ENCODE measurements at places on chromosomes 11 and 22. TPM values are rescaled to one million over a fixed set of nuclear protein-coding genes. Genes with fewer than 3 reads are reported as not detected.

The DEAF1 gene
- 40.1 TPM for total RNA-seq

The RCN1 gene
- total RNA-seq: 24.5 TPM

The C11orf91 gene
- total RNA-seq: not detected

GRCh38 chr11:18540207-18541009 is 13.7 kb upstream of the TSG101 start:
- DNase-seq: no peak

DNA sequence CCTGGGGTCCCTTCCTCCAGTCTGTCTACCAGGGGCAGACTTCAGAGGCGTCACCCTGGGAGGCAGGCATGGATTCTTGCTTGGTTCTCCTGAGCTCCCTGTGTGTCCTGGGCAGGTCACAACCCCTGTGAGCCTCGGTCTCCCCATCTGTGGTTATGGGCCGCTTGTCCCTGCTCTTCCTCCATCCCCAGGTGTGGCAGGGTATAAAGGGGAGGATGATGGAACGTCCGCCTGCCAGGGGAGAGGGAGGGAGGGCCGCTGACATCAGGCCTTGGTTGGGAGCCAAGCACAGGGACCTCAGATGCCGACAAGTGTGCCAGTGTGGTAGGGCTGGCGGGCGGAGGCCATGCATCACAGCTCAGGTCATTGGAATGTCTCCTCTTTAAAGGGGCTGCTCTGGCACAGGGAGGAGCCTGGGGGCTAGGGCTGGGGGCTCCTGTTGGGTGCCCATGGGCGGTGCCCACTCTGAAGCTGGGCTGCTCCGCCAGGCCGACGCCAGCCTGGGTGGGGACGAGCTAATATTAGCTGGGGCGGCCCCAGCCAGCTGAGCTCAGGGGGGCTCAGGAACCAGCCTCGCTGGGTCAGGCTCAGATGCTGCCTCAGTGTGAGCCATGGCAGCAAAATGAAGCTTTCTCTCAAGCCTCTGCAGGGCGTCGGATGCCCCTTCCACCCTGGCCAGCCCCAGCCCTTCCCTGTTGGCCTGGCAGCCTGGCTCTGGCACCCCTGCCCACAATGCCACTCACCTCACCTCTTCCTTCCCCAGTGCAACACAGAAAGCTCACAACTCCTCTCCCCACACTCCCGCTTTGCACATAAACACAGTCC is 12.8 kb downstream of the KCNC1 start:
- DNase-seq: no peak

DNA sequence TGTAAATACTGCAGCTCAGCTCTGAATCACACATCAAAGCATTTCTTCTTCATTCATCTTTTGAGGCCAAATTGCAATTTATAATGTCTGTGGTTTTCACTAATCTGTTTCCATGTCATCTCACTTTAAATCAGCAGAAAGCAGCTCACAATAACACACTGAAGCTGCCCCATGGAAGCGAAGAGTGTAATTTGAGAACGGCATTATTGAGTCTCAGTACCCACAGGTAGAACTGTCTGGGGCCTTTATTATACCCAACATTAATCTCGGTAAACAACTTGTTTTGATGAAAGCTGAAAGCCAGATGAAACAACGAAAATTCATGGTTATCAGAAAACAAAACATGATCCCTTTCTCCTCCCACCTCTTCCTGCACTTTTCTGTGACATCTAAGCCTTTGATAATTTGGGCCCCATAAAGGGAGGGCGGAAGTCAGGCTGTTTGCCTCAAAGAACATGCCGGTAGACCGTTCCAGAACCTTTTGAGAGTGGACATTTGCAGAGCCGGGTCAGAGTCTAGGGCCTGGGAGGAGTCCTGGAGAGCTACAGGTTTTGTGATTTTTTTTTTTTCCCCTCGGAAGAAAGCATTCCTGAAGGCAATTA is 68.2 kb upstream of the SESN3 start:
- no peak for DNase-seq

DNA sequence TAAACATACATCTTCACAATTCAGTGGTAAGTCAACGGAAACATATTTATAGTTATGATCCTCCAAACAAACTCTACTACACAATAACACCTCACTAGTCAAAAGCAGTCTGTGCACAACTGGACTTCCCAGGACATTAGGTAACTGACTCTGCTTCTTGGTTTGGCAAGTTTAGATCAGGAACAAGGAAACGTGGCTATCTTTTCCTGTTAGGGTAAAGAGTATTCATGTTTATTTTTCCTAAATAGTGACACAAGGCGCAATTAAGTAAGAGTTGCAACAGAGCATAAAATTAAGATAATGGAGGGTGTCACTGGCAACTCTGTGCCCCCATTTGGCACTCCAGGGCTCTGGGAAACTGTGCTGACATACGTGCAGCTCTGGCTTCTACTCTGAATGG is 70.2 kb upstream of the TP53AIP1 start:
- no peak for DNase-seq

DNA sequence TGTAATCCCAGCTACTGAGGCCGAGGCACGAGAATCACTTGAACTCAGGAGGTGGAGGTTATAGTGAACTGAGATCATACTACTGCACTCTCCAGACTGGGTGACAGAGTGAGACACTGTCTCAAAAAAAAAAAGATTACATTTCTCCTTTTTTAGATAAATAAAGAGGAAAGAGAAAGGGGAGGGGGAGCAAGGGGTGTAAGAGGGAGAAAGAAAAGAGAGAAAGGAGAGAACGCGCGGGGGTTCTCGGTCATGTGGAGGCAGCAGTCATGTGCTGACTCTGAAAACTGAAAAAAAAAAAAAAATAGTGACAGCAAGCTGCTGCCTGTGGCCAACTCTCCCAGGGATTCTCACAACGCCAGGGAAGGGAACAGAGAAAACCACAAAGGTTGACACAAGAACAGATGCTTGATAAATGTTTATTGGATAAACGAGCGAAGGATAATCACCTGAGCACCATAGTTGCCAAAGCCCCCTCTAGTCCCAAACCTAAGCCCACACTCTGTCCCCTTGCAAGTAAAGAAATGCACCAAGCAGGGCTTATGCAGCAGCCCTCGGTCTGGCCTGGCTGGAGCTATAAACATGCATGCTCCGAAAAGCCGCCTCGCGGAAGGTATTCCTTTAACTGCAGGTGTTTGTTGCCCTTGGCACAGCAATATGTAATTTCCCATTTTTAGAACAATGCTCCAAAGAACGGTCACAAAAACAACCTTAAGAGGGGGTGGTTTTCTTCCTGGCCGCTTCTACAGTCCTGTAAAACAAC is 14.5 kb downstream of the SCGB1A1 start:
- no peak for DNase-seq

GRCh38 chr22:20027966-20028854 is 7.3 kb downstream of the TANGO2 start:
- no peak for DNase-seq

DNA sequence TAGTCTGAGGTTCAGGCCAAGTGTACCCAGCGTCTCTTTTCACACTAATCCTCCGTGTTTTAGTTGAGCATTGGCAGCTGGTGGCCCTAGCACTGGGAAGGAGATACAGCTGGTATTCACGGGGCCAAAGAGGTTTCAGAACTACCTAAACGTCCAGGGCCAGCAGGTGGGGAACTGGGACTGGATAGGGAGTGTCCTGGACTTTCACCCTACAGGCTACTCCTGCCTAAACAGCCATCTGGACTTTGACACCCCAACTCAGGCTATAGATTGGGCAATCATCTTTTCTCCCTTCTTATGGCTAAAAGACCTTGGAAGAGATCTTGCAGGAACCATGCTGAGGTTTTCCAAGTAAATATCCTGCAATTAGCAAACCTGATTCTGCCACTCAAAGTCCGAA is 2.8 kb downstream of the SPON1 start:
- DNase-seq: no peak

- DNase-seq: no peak
Measured at GRCh38 chr11:45278714-45279113, 7.4 kb downstream of the SYT13 start.

- no peak for DNase-seq
Measured at GRCh38 chr11:69550846-69551245, 69.4 kb downstream of the LINC01488 start.

DNA sequence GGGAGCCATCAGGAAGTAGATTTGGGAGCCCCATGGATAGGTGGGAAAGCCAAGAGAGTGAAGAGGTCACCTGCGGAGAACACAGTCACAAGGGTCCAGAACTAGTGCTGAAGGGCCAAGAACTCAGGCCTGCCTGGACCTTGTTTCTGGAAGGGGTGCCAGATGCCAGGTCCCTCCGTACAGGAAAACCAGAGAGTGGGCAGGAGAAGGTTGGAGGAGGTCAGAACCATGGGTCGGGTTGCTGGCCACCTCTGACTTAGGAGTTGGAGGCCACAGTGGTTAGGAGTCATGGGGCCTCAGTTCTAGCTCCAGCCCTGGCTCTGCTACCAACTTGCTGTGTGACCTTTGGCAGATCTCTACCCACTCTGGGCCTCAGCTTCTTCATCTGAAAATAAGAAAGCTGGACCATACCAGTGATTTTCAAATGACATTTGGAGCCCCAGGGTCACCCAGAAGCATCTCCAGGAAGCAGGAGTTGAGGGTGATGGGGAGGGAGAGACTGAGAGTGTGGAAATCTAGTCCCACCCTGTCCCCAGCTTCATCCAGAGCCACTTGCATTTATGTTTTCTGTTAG is 20.8 kb upstream of the TUB start:
- peak; percentile 31 for DNase-seq

DNA sequence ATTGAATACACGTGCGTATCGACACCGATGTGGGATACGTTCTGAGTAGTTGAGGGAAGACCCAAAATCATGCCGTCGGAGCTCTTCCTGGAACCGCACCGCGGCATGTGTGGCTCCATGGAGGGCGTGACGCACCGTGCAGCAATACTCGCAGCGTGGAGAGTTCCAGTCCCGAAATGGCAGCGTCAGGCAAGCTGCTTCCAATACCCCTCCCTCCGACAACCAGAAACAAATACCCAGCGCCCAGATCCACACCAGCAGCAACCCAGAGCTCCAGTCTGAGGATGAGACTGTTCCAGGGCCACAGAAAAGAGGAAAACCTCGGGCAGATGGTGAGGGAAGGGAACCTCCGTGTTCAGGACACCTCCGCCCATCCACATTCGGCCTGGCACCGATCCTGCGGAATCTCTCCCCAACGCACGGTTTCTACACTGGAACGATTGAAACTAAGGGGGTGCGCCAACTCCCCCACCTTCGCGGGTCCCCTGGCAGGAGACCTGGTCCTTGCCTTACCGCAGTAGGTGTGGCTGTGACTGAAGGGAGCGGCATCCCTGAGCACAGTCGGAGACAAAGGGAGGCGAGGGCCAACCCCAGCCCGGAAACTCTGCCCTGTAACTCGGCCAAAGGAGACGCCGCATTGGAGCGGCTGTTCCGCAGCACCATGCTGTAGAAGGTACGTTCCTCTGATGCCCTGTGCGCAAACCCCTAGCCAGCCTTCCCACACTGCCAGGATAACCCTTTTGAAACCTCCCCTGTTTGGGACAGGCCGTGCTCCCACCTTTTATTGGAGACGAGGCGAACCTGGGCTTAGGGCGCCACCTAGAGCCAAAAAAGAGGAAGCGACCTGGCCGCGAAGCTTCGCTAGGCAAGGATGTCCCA is 28.2 kb downstream of the DBX1 start:
- peak; percentile 53 for DNase-seq

GRCh38 chr11:124586238-124586860 is 16.6 kb downstream of the OR8A1 start:
- peak; percentile 51 for DNase-seq

- no peak for DNase-seq
Measured at GRCh38 chr22:50613291-50613981, 12.8 kb downstream of the MAPK8IP2 start.

DNA sequence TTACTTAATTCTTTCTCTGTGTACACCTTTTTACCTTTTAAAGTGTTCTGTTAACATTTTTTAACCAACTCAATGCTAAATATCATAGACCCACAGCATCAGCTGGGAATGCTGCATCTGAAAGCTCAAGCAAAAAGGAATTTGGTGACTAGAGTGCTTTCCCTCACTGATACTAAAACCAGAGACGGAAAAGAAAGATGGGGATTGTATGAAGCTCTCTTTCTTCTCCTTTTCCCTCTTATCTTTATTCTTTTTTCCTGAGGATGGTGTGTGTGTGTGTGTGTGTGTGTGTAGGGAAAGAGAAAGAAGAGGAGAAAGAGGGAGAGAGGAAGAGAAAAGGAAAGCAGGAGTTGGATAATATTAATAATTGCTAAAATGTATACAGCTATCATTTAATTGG is 4.1 kb upstream of the SIK2 start:
- no peak for DNase-seq

GRCh38 chr11:122077459-122077858 is 38.6 kb downstream of the BLID start:
- DNase-seq: no peak

Measured in activated CD8-positive, alpha-beta memory T cell treated with anti-CD3 and anti-CD28 coated beads, Interleukin-2, amount 10 ng/mL, durations not matched to agents 7 days and 5 days (primary cell).